LoVo (cell line): ENCODE measurements at places on chromosomes 7 and 10.

DNA sequence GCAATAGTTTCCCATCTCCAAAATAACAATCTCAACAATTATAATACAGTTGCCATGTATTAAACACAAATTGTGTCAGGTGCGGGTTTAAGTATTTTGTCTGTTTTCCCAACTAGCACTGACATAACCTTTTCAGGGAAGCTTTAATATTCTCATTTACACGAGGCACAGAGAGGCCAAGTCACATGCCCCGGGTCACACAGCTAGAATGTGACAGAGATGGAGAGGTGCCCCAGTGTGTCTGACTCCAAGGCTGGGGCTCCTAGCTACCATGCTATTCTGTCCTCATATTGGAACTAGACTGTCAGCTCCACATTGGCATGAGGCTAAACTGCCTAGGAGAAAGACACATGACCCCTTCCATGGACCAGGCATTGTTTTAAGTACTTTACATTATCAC lies 77.2 kb downstream of the COL13A1 start:
- DNase-seq: no peak

DNA sequence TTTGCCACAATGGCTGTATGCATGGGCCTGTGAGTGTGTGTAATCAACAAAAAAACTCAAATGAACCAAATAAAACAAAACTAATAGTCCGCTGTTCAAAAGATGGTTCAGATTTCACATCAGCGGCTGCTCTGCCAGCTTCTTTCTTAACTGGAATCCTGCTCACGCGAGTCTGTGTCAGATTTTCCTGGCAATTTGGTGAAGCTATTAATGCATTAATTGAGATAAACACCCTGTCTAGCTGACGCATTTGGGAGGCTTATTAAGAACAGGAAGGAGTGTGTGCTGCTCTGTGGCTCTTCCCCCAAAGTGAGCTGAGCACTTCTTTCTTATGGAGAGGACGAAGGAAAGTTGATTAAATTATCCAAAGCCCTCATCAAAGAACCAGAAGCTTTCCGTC lies 336.6 kb upstream of the MKI67 start:
- DNase-seq: no peak

DNA sequence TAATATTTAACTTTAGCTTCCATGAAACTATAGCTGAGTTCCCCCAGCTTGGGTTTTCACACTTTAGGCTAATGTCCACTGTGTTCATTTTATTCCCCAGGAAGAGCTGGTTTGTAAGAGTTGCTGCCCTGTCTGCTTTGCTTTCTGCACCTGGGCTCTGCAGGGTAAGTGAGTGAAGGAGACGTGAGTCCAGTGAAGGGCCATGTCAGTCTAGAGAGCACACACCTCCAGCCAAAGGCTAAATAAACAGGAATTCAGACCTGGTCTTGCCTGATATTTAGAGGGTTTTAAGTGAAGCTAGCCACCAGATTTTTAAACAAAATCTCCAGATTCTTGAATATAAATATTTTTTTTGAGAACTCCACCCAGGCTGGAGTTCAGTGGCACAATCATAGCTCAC lies 24.5 kb upstream of the FZD1 start:
- no peak for DNase-seq

- DNase-seq: no peak
Observed at GRCh38 chr7:79524048-79524447, 70.6 kb upstream of the MAGI2 start.

DNA sequence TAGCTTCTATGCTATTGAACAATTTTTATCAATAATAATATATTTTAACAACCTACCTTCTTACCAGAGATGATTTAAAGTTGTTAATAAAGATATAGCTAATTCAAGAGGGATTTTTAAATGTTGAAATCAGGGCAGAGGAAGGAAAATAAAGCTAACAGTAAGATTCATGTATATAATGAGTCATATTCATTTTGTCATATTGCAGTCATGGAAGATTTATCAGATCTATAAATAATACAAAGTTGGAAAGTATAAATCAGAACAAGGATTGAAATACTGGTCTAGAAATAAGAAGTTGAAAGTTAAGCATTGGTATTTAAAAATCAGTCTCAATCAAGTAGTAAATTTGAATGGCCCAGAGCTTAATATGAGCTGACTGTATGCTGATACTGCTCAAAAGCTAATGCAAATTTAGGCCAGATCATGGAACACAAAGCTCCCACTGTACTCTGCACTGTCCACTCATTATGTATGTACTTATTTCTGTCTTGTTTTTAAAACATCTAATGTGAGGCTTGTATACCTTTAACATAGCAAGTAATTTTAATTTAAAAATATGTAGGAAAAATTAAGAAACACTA lies 196.9 kb downstream of the ZEB1 start:
- DNase-seq: no peak

DNA sequence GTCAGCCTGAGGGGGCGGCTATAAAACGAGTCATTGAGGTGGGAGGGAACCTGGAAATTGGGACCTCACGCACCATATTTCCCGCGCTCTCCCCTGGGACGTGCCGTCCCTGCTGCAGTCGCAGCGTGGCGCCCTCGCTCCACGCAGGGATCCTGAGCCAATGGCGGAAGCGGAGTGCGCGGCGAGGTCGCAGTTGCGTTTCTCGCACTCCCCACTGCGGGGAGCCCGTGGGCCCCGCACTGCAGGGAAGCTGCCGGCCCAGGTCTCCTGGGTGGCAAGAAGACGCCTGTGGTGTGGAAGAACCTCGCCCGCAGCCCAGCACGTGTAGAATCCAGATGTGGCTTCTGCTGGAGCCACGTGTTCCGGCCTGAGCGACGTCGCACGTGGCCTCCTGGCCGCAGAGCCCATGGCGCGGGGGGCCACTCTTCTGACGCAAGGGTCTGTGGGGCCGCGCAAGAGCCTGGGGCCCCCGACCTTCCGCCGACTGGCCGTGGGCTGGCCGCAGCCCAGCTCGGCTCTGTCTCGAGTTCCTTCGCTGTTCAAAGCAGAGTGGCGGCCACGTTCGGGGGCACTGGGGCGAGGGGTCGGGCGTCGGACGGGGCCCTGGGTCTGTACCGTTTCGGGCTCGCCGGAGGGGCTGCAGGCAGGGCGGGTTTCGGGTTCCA lies 26.4 kb downstream of the HIF1AN start:
- peak; percentile 35 for DNase-seq

- DNase-seq: peak; percentile 47
Observed at GRCh38 chr7:95609277-95609971, 13.1 kb upstream of the PDK4 start.

DNA sequence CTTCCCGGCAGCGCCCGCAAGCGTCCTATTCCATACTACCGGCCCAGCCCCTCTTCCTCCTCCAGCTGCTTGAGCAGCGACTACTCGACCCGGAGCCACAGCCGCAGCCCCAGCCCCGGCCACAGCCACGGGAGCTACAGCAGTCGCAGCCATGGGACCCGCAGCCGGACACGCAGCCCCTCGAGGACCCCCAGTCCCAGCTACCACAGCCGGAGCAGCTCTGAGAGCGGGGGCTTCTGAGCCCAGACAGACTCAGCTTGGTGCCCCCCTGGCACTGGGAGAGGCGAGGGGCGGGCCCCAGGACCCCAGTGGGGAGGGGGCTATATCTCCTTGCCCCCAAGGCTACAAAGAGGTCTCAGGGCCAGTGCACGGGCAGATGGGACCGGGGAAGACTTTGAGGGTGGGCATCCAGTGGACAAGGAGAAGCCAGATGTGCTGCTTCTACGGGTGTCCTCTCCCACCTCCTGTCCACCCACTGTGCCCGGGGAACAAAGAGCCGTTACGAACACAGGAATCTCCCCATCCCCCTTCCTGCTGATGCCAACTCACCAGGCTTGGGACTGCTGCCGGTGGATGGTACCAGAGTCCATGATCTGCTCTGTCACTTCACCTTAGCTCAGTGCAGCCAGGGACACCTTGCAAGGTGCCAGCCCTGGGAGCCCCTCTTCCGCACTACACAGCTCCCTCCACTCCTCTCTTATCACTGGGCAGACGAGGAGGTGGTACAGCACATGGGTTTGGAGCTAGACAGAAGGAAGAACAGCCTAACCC lies 16.7 kb upstream of the HSPB1 start:
- no peak for DNase-seq

- DNase-seq: no peak
Observed at GRCh38 chr7:124713086-124713485, 52.5 kb downstream of the GPR37 start.

- DNase-seq: no peak
Observed at GRCh38 chr10:17780727-17781126, 28.4 kb upstream of the MRC1 start.

DNA sequence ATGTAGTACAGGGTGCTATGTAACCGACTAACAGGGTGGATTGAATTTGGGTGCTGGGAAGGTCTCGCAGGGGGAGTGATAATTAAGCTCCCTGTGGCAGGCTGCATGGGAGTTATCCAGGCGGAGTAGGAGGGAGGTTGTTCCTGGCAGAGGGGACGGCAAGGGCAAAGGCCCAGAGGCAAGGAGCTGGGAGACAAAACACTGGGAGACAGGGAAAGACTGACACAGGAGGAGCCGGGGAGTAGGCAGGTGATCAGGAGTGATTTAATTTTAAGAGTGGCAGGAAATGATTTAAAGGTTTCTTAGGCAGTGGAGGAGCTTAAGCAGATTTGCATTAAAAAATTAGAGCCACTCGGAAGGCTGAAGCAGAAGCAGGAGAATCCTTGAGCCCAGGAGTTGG lies 40.7 kb upstream of the LEP start:
- no peak for DNase-seq

- no peak for DNase-seq
Observed at GRCh38 chr10:133375357-133376115, 2.4 kb upstream of the ECHS1 start.

GRCh38 chr10:86221442-86222335 lies 144.9 kb downstream of the GRID1 start:
- no peak for DNase-seq

DNA sequence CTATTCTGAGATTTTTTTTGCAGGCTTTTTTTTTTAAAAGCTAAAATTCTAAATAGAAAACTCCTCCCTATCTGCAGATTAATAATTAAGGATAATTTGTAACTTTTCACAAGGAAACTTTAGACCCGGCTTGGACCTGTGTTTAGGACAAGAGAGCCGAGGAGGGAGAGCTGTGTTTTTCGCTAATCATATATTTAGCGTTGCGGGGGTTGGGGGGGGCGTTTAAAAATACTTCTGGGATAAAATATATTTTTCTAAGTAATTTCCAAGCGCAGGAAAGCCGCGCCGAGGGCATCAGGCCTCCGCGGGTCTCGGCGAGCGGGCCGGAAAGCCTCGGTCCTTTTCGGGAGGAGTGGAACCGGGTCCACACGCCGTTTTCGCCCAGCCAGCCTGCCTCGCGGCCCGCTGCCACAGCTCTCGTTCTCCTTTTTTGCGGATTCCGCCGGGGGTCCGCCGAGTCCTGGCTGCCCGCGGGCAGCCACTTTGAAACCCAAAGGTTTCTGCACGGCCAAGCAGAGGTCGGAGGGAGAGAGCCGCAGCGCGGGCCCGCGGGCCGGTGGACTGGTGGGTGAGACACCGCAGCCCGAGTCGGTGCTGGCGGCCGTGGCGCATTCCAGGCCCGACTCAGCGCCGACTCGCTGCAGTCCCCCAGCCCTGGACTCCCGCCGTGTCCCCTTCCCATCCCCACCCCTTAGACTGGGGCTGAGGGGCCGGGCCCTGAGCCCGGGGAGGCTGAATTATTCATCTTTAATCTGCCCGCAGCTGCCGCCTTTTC lies 2.3 kb downstream of the PAX2 start:
- no peak for DNase-seq

GRCh38 chr10:103835096-103836050 lies 20.0 kb downstream of the SH3PXD2A start:
- DNase-seq: no peak

- no peak for DNase-seq
Observed at GRCh38 chr7:124322561-124322960, 289.7 kb upstream of the TMEM229A start.

- DNase-seq: no peak
Observed at GRCh38 chr10:101595591-101596433, 7.7 kb downstream of the DPCD start.

GRCh38 chr7:126818393-126819196 lies 434.1 kb downstream of the GRM8 start:
- DNase-seq: no peak
